ENCODE measurements at places on chromosomes 7 and 10.
A peak's percentile ranks its signal among the peaks of the same experiment; 100 is the strongest.

DNA sequence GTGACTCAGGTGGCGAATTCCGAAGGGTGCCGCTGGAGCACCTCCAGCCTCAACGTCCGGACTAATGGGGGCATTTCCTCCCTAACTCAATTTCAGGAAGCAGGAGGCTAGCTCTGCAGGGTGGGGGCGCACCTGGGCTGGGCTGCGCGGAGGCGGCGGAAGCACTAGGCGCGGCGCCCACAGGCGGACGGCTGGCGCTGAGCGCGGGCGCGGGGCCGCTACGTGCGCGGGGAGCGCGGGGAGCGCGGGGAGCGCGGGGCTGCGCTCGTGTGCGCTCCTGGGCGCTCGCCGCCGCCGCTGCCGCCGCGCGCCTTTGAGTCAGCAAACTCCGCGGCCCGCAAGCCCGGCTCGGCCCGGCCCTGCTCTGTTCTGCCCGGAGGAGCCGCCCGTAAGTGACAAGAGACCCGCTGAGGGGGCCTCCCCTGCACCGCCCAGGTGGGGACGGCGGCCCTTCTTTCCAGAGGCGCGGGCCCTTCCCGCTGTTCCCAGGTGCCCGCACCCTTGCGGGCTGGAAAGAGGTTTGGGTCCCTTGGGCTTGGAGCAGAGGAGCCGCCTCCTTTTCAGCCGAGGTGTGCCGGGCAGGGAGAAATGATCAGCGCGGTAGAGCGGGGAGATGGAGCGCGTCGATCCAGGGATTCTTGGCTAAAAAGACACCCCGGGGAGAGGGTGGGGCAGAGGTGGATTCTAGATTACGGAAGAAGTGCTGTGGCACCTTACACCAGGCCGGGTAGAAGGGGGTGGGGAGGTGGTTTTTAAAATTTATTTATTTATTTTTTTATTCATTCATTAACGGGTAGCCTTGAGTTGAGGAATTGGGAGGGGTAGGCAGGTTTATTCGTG is at the start of gene SNX10:
SNX10 (plus strand) TSS at position 164 of the 840 bp plus-strand sequence. CDS start 54,581 bp downstream, outside the sequence.
- peak; percentile 80 for DNase-seq

DNA sequence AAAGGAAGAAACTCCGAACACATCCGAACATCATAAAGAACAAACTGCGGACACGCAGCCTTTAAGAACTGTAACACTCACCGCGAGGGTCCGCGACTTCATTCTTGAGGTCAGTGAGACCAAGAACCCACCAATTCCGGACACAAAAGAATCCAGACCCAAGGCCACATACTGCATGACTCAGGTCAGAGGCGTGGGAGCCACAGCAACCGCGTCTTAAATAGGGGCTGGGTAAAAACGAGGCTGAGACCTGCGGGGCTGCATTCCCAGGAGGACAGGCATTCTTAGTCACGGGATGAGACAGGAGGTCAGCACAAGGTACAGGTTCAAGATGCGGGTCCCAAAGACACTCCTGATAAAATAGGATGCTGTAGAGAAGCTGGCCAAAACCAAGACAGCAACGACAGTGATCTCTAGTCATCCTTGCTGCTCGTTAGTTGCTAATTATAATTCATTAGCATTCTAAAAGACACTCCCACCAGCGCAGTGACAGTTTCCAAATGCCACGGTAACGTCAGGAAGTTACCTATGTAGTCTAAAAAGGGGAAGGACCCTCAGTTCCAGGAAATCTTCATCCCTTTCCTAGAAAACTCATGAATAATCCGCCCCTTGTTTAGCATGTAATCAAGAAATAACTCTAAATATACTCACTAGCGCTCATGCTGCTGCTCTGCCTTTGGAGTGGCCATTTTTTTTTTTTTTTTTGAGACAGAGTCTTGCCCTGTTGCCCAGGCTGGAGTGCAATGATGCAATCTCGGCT is 19.3 kb downstream of the AP5Z1 start:
- no peak for DNase-seq

GRCh38 chr10:116761883-116762282 is 19.5 kb upstream of the HSPA12A start:
- peak; percentile 15 for DNase-seq

DNA sequence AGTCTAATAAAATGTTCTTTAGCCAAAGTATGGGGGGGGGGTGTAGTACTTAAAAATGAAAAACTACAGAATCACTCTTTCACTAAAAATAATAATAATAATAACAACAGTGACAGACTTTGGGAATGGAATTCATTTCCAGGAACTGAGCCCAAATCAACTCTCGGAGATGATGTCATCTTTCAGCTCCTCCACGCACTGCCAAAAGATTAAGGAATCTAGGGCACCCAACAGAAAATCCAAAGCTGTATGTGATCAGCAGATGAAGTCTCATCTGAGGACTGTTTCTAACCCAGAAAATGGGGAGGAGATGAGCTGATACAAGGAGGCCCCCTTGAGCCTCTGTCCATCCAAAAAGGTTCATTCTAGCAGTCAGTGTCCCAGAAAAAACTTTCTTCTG is 54.5 kb downstream of the GRB10 start:
- peak; percentile 93 for DNase-seq

GRCh38 chr10:65993451-65993850 is 932.4 kb upstream of the LRRTM3 start:
- DNase-seq = no peak

DNA sequence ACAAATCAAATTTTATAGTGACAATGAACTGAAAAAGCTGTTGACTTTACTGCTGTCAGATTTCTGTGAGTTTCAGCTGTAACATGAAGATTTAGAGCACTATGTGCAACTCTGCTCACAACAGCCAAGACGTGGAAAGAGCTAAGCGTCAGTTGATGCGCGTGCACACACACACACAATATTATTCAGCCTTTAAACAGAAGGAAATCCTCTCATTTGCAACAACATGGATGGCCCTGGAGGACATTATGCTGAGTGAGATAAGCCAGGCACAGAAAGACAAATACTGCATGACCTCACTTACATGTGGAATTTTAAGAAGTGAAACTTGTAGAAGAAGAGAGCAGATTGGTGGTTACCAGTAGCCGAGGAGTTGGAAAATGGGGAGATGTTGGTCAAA is 82.8 kb upstream of the FRMD4A start:
- no peak for DNase-seq

- DNase-seq = peak; percentile 72
These were observed 366.9 kb downstream of the DNAJB6 start for GRCh38 chr7:157703534-157704195.

DNA sequence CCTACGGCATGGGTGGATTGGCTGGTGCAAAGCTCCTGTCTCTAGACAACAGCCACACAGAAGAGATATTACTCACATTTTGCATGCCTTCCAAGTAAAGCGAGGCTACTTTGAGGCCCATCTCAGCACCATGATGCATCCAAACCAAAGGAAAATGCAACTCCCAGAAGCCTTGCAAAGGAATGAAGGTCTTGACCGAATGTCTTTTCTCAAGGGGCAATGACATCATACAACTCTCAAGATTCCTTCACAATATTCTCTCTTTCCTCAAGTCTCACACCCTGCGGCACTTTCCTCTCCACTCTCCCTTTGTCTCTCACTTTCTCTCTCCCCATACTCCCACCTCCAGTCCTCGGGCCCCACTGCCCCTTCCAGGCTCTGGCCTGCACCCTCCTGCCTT is 44.8 kb upstream of the CPXM2 start:
- no peak for DNase-seq

DNA sequence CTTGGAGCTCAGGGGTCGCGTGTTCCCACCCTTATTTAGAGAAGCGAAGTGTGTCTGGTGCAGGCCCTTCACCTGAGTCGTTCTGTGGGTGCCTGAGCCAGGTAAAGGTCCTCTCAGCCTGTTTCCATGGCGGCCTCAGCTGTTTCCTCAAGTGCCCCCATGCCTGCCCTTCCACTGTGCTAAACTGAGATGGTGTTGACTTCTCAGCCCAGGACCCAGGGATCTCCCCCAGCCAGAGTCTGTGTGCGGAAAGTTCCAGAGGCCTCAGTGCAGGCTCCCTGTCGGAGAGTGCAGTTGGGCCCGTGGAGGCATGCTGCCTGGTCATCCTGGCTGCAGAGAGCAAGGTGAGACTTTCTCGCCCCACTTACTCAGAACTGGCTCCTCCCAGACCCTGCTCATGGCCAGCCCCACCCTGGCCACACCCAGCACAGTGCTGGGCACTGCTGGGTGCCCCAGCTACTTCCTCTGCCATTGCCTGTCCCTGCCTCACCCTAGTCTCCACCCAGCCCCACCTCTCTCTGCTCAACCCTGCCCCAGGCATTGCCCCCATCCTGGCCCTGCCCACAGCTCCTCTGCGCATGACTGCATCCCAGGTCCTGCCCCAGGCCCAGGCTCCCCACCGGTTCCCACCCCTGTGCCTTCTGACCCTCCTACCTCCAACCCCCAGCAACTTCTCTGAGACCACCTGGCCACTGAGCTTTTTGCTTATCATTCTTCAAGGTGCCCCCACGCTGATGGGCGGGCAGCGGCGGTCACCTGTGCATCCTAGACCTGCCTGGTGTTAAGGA is 20.3 kb downstream of the NACAD start:
- DNase-seq = peak; percentile 53

DNA sequence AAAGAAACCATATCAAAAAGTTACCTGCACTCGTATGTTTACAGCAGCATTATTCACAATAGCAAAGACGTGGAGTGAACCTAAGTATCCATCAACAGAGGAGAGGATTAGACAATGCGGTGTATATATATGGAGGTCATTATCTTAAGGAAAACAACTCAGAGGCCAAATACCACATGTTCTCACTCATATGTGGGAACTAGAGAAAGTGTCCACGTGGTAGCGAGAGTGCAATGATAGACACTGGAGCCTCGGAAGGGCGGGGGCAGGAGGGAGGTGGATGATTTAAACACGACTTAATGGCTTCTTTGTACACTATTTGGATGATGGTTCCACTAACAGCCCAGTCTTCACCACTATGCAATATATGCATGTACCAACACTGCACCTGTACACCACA is 40.1 kb upstream of the RNF32 start:
- DNase-seq = no peak

DNA sequence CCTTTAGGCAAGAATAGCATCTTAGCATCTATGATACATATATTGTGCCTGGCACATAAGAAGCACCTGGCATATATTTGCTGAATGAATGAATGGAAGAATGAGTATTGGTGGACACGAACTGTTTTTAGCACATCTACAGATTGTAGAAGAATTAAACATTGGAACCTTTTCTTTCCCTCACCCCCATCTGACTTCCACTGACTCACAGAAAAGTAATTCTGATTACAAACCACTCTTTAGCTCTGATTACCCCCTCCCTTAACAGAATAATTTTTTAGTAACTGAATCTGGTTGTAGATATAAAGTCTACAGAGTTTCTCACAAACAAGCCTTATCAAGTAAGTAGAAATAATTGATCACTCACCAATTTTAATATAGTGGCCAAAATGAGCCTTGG is 31.9 kb downstream of the SLC26A4 start:
- no peak for DNase-seq

GRCh38 chr7:35680403-35681013 is 14.4 kb downstream of the HERPUD2 start:
- DNase-seq = peak; percentile 76

DNA sequence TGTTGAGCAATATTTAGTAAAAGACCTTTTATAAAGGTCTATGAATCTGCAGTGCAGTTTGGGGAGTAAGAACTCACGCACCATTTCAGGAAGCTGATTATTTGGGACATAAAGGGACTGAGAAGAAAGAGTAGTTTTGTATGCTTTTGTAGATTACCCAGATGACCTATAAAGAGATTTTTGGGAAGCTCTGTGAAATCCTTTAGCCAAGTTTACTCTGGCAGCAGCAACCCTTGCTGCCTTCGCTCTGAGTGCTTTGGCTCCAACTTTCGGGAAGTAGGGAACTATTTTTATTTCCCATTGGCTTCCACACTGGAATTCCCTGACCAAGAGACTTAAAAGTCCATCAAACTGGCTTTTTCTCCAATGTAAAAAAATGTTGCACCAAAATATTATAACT is 1110.1 kb upstream of the PHF14 start:
- DNase-seq = no peak

- DNase-seq = no peak
These were observed 43.7 kb downstream of the PRKAG2 start for GRCh38 chr7:151833213-151833651.

DNA sequence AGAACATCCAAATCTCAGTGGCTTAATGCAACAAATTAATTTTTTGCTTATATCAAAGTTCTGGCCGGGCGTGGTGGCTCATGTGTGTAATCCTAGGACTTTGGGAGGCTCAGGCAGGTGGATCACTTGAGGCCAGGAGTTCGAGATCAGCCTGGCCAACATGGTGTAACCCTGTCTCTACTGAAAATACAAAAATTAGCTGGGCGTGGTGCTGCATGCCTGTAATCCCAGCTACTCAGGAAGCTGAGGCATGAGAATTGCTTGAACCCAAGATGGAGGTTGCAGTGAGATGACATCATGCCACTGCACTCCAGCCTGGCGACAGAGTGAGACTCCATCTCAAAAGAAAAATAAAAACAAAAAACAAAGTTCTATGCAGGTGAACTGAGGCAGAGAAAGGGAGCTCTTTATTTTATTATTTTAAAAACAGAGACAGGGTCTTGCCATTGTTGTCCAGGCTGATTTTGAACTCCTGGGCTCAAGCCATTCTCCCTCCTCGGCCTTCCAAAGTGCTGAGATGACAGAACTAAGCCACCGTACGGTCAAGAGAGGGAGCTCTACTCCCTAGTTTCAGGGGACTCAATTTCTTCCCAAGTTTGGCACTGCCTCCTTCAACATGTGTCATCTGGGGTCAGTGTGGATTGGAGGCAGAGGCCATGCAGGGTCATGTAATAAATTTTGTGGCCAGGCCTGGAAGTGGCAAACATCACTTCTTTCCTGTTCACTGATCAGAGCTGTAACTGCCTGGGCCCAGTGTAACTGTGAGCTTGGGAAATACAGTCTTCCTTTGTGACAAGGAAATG is 2.4 kb downstream of the ADCK2 start:
- DNase-seq = peak; percentile 96

GRCh38 chr10:74642901-74643595 is 183.4 kb upstream of the KAT6B start:
- DNase-seq = no peak

DNA sequence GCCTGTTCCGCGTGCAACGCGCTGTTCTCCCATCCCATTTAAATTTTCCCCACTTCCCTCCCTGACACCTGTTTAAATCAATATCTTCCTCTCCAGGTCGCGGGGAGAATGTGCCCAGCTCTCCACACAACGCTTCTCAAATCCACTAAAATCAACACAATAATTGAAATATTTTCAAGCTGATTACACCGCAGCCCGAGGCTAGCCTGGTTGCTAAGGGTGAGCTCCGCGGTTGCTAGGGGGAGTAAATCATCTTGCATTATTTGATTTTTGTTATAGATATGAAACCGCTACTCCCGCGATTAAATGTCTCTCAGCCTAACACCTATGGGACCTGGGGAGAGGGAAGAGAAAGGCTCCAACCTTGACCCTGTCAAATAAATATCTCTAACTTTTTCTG is 36.2 kb downstream of the UNCX start:
- DNase-seq = no peak

GRCh38 chr7:137944168-137944567 is 57.7 kb downstream of the CREB3L2 start:
- DNase-seq = no peak

DNA sequence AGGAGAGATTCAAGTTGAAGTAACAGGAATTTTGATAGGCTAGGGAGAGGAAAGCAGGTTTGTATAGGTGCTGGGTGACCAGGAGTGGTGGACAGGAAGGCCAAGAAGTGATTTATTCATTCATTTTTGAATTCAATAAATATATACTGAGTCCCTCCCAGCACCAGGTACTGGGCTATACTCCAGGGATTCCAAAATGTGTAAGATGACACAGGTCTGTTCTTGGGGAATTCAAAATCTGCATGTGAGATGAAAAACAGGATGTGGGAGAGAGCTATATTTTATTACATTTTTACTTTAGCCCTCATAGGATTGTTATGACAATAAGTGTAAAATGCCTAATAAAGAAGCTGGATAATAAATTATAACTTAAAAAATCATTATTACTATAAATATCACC is 134.9 kb downstream of the ANK3 start:
- no peak for DNase-seq
